BJ (cell line): ENCODE measurements at places on chromosomes 5 and 9.

DNA sequence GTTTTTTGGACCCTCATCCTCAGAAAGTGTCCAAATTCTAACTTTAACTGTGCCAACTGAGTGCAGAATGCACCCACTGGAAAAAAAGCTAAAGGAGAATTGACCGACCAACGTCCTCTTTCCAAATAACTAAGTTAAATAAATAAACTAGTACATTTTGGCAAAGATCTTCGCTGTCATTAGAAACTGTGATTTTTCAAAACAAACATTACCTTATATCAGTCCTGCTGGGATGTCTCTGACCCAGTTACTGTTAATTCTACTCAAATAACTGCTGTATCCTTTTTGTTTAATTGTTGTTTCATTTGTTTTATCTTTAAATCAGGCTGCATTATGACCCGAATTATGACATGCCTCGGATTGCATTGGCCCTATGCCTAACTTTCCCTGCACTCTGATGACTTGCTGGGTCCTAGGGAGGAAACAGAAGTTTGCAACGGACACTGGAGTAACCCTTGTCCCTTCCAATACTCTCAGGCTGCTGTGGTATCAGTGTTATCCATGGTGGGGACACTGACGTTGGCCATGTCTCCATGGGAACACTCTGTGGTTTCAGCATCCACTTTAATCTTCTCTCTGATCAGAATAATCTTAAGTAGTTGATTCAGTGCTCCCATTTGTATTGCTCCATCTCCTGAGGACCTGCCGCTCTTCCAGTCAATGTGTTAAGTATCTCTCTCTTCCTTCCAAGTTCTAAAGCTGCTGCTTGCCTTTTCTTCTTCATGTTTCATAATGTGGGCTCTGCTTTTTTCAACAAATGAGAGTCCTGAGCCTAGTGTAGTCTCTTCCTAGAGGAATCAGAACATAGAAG, 11.1 kb upstream of the IFNA5 start:
- no peak for DNase-seq

DNA sequence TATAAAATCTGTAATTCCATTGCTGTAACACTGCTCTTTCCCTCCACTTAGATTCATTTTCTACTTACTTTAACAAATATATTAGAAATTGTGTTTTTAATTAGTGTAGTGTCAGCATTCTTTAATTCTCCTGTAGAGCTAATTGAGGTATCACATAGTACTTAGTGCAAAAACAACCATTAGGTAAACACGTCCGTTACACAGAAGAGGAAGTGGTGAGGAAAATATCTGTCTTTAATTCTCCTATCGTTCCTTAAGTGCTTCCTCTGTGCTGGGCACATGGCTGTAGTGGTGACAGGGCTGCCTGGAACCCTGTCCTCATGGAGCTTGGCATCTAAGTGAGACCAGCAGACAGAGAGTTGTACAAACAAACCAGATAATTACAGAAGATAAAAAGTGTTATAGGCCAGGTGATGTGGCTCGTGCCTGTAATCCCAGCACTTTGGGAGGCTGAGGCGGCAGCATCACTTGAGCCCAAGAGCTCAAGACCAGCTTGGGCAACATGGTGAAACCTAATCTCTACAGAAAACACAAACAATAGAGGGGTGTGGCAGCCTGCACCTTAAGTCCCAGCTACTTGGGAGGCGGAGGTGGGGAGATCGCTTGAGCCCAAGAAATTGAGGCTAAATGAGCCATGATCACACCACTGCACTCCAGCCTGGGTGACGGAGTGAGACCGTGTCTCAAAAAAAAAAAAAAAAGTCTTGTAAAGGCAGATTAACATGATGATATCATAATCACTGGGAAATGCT, 36.4 kb downstream of the PARP8 start:
- no peak for DNase-seq

DNA sequence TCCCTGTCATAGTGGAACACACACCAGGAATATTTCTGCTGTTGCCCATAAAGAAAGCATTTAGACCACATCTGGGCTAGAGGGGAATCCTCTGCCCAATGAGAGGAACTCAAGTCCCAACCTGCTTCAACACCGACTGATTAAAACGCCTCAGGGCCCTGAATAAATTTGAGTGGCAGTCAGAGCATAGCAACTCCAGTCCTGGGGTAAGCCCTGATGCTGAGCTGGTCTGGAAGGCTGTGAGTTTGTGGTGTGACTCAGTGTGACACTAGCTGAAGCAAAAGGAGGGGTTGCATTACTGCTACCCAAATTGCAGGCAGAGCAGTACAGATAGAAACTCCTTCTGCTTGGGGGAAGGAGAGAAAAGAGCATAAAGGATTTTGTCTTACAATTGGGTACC, 148.3 kb downstream of the PRDM9 start:
- no peak for DNase-seq

DNA sequence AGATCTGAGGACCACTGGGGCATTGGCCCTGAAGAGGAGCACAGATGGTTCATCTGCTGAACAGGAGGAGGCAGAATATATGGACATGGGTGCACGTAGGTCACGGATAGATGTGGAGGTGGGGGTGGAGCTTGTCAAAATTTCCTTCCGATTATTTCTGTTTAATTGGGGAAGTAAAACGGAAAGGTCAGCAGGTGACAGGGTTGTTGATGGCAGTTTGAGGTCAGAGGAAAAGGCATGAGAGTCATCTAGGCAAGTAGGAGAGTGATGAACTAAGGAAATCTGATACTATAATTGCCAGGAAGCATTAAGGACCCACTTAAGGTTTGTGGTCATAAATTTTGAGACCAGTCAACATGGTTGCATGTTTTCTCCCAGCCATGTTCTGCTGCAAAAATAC, 8.4 kb upstream of the FAM81B start:
- DNase-seq, result no peak

GRCh38 chr5:112308608-112309007, 110.5 kb downstream of the EPB41L4A start:
- no peak for DNase-seq

- DNase-seq, result peak; percentile 5
Measured at GRCh38 chr5:95113489-95113888, 171.4 kb downstream of the MCTP1 start.

DNA sequence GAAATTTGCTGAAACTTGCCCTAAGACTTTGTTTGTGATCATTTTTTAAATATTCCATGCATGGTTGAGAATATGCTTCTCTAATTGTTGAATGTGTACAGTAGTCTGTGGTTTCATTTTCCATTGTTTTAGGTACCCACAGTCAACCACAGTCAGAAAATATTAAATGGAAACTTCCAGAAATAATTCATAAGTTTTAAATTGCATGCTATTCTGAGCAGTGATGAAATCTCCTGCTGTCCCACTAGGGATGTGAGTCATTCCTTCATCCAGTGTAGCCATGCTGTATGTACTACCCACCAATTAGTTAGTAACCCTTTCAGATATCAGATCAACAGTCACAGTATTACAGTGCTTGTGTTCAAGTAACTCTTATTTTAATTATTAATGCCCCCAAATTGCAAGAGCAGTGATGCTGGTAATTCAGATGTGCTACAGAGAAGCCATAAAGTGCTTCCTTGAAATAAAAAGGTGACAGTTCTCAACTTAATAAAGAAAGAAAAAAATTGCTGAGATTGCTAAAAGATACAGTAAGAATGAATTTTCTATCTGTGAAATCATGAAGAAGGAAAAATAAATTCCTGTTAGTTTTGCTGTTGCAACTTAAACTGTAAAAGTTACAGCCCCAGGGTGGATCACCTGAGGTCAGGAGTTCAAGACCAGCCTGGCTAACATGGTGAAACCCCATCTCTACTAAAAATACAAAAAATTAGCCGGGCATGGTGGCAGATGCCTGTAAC, 79.9 kb upstream of the FBXL17 start:
- DNase-seq, result no peak

- DNase-seq, result no peak
Measured at GRCh38 chr5:1997640-1998347, 115.1 kb upstream of the IRX4 start.

- no peak for DNase-seq
Measured at GRCh38 chr5:169791251-169791650, 154.2 kb downstream of the DOCK2 start.

GRCh38 chr9:135951889-135952663, 9.1 kb downstream of the UBAC1 start:
- no peak for DNase-seq

DNA sequence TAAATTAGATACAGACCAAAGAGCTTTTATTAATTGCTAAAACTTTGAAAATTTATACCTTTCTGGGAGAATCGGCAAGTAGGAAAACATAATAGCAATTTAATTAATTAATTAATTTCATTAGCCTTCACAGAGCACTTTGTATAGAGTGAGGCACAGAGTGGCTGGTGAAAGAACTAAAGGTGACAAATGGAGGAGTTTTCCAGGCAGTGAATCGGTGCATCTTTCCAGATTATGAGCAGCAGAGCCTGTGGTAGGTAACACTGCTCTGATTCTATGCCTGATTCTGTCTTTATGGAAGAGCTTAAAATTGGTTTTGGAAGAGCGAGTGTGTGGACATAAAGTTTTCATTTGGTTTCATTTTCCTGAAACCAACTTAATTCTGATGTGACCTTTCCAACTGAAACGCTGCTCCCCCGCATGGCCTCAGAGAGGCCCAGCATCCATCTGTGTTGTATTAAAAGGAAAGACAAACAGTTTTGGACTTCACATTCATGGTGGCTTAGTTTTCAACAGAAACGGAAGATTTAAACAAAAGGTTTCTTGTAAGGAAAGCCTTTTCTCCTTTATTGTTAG, 188.9 kb upstream of the RPS23 start:
- DNase-seq, result peak; percentile 23

DNA sequence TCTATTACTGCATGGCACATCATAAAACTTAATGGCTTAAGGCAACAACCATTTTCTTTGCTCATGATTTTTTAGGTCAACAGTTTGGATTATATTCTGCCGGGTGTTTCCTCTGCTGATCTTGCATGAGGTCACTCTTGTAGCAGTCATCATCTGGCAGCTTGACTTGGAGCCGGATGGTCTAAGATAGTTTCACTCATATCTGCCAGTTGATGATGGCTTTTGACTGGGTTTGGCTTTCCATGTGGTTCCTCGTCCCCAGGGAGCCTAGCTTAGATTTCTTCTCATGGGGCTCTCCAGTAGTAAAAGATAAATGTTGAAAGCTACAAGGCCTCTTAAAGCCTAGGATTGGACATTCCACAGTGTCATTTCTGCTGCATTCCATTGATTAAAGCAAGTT, 27.4 kb downstream of the LNPEP start:
- DNase-seq, result no peak

DNA sequence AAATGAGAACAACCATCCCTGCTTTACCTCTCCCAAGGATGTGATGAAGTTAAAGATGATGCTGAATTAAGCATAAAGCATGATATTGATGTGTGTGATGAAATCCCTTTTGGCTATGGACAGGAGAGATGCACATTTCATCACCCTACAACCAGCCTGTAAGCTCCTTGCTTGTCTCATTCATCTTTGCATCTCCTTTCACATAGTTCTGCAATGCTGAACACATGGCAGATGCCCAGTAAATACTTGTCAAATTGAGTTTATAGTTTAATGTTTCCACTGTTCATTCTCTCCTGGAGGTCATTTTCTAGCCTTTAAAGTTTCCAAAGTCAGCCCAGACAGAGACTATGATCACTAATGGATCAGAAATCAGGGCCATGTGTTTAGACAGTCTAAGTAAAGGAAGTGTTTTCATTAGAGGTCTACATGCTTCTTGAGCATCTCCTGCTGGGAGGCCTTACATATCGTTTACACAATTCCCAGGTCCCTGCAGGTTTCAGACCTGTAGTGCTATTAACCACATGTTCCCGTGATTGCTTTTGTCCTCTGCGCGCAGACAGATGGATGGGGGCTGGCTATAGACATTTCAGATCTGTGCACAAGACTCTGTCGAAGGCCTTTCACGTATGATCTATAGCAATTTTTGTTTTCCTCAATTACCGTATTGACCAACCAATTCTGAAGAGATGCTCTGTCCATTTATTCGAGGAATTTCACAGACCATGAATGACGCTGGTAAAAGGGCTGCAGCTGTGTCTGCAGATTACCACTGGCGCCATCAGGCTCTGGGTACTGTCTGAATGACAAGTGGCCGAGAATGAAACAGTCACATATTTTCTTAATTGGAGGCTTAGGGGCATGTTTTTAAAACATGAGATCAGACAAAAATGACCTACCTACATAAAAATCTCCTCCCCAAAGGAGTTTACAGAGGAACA, 49.0 kb upstream of the CKMT2 start:
- no peak for DNase-seq

DNA sequence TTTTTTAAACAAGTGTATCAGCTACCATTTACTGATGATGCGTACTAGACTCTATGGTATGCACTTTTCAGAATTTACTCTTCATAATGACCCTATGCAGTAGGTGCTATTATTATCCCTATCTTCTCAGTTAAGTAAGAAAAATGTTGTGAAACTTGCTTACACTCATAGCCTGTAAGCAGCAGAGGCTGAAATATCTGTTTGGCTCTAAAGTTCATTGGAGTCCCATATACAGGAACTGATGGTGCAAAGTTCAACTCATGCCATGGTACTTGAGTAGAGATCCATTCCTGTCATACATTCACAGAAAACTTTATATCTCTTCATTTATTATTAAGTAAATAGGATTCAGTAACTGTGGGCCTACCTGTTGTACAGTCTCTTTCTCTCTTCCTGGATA, 41.4 kb upstream of the CCDC112 start:
- no peak for DNase-seq

DNA sequence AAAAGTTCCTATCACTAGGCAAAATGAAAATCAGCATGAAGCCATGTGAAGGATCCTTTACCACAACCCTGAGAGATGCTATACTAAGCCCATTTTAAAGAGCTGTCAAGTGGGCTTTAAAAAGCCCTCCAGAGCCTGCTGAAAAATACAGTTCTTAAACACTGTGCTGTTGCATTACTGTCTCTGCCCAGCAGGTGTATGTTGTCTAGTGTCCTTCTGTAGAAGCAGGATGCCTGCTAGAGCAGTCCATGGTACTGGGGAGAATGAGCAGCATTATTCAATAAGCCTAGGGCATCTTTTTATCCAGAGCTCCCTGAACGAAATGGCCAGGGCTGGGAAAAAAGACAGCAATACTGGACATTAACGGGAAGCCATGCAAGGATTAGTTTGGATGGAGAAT, 126.2 kb upstream of the PLCXD3 start:
- no peak for DNase-seq

DNA sequence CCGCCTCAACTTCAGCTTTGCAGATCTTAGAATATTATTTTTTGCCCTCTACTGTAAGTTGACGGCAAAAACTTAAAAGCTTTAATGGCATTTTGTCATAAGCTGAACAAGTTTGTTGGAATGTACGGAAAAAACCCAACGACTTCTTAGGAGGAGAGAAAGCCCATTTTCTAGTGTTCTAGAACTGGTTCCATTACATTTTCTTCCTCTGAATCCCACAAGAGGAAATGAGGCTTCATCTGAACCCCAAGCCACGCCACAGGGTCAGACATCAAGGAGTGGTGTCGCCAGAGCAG, 113.7 kb downstream of the LHFPL2 start:
- DNase-seq, result no peak

DNA sequence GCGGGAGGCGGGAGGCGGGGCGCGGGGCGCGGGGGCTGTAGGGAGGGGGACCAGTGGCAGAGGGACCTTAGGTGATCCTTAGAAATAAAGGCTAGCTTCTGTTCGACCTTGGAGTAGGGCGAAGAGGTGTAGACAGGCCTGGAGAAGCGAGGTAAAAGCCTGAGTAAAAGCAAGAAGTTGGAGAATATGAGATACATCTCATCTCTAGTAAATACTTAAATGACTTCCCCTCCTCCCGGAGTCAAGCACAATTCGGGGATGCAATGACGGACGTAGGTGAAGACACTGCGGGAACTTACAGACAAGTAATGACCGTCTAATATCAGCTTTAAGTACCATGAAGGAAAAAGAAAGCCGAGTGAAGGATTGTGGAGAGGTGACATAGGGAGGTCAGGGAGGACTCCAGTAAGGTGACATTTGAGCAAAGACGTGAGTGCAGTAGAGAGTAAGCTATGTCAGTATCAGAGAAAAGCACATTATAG, 466 bp downstream of the SMC2 start:
- DNase-seq, result no peak
